ENCODE measurements at places on chromosomes 7 and 10.

DNA sequence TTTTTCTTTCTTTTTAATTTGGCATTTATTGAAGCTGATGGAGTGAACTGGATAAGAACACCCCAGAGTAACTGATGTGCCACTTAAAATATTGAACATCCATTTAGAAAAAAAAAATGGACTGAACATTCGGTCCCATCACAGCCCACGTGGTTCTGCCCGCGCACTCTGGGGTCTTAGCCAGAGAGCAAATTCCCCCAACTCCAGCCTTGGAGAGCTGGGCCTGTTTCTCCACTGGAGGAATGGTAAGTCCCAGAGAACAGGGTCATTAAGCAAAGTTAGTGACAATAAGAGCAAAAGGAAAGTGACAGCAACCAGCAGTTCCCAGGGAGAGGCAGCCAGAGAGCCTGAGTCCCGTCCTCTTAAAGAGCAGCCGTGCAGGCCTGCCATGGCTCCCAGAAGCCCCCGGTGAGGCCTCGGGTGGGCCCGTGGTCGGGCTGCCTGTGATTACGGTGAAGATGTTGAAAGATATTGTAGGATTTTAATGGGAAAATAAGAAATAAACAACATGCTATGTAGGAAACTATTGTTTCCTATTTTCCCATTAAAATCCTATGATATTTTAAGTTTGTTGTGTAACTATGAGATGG is 487.9 kb upstream of the MKI67 start:
- DNase-seq, result no peak

DNA sequence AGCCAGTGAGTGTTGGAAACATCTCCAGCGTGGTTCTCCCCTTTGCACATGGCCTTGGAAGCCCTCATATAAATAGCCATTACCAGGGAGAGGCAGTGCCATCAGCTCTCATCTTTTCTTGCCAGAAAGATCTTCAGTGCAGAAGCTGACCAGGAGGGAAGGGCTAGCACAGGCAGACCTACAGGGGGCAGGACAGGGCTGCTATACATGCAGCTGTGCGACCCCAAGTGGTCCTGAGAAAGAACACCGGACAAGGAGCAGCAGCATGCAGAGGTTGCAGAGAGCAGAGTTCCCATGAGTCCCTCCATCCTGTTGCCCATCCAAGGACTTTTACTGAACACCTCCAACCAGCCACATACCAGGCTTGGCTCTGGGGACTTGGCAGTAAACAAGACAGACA is 17.1 kb downstream of the GRID1 start:
- DNase-seq, result peak; percentile 78

GRCh38 chr7:74481458-74482196 is 27.9 kb downstream of the GTF2IRD1 start:
- no peak for DNase-seq

GRCh38 chr10:119602241-119603095 is 5.7 kb upstream of the TIAL1 start:
- DNase-seq, result peak; percentile 40

GRCh38 chr10:43343126-43343525 is 28.3 kb upstream of the FXYD4 start:
- DNase-seq, result no peak

DNA sequence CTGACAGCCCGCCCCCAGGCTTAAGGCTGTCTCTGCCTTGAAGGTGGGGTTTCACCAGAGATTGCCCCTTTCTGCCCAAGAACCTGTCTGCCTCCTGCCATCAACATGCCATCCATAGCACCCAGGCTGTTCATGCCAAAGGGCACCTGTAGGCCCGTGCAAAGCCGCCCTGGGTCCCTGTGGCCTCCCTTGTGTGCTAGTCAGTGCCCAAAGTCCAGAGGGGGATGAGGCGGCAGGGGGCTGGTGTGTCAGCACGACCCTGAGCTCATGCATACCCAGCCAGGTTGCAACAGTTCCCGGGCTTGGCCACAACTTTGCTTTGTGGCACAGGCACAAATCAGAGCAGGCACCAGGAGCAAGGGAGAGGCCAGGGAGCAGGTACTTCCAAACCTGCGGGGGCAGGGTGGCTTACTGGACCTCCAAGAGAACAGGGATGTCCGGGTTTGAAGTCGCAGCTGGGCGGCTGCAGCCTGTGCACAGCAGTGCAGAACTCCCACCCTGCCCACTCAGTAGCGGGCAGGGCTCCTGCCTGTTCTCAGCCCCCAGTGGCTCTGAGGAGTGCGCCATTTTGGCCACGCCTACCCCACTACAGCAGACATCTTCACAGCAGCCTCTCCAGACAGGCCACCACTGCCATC is 671.1 kb upstream of the GRM3 start:
- no peak for DNase-seq

DNA sequence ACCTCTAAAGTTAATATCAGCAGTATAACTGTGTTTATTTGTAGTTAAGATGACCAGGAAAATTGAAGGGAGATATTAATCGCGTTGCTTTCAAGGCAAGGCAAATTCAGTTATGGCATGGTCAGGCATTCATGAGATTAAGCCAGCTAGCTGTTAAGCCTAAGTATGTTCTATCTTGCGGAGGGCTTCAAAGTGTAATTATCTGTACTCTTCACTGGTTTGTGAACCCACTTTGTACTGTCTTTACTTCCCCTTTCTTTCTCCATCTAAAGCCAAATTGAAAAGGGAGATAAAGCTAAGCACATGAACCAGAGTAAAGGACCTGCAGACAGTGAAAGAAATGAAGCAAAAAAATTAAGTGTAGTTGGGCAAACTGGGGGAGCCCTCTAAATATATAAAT is 483.1 kb upstream of the NRP1 start:
- DNase-seq, result no peak

GRCh38 chr10:117551330-117552155 is 9.0 kb downstream of the EMX2 start:
- DNase-seq, result no peak

- DNase-seq, result no peak
These were observed 618.4 kb upstream of the NRP1 start for GRCh38 chr10:33952692-33953360.

DNA sequence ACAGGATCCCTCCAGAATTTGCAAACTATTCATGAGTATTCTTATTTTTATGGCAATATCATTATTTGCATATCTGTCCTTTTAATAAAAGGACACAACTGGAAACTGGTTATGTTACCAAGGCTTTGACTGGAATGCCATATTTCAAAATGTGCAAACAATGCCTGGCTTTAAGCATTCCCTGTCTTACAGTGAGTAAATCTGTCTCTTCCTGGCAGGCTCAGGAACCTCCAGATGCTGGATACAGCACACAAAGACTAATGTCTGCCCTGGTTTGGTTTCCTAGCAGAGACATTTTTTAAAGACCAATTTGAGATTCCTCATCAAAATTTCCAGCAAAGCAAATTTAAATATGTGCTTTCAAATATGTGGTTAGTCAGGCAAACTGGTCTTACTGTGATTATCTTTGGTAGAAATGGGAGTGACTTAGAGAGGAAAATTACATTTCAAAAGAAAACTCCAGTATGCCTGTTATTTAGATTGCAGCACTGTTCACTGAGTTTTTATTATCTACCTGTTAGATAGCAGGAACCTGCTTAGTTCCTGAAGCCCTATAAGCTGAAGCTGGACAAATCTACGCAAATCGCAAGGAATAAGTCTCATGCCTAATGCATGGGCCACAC is 31.3 kb downstream of the RNF216 start:
- DNase-seq, result no peak

DNA sequence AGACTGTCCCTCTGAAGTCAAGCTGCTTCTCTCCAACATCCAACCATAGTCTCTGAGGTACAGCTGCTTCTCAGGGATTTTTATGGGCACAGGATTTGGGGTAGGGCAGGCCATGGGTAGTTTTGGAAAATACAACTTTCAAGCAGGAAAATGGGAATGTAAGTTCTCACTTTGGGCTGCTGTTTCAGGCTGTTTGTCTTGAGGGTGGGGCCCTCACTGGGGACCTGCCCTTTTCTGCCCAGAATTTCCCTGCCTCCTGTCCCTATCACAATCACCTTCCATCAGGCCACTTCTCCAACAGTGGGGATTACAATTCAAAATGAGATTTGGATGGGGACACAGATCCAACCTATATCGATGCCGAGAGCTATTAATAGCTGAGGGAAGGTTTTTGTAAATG is 24.5 kb downstream of the SSMEM1 start:
- no peak for DNase-seq

- DNase-seq, result peak; percentile 14
These were observed 615 bp upstream of the CNTNAP2 start for GRCh38 chr7:146115851-146116520.

GRCh38 chr7:43674559-43675436 is 54.5 kb downstream of the COA1 start:
- DNase-seq, result no peak

DNA sequence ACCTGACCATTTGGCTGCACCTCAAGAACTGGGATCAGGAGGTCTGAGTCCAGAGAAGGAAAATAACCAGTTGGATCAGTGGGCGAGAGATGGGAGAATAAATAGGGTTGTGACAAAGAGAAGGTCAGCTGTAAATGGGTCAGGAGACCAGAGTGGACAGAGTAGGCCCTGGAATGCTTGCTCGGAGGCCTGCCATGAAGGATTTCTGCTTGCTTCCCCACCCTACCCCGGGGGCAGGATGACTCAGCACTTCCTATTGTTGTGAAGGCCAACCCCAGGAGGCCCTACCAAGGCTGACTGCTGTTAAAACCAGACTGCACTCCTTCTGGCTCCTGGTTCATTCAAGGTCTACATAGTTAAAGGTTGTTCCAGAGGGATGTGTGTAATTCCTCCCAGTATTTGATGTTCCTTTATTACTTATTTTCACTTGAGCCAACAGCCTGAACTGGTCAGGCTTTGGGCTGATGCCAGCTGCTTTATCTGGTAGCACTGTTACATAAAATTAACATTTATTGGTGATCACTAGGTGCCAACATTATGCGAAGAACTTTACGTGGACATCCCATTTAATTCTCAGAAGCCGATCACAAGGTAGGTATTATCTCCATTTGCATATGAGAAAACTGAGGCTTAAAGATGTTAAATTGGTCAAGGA is 27.3 kb upstream of the IFRD1 start:
- DNase-seq, result peak; percentile 57

- DNase-seq, result no peak
These were observed 88.0 kb downstream of the FOXP2 start for GRCh38 chr7:114502454-114503254.

DNA sequence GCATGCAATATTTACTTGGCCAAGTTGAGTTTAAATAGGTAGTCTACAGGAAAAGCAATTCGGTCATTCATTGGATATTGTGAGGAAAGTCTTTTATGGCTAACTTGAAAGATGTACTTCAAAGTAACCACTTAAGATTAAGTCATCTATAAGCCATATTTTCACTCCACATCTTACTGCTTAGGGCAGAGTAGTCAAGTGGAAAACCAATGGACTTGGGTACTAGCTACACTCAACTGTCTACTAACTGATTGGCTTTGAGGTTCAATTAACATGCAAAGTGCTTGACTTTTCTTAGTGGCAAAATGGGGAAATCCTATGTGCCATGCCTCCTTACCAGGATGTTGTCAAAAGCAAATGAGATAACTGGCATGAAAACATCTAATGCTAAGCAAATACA is 51.0 kb downstream of the CAV1 start:
- DNase-seq, result no peak

DNA sequence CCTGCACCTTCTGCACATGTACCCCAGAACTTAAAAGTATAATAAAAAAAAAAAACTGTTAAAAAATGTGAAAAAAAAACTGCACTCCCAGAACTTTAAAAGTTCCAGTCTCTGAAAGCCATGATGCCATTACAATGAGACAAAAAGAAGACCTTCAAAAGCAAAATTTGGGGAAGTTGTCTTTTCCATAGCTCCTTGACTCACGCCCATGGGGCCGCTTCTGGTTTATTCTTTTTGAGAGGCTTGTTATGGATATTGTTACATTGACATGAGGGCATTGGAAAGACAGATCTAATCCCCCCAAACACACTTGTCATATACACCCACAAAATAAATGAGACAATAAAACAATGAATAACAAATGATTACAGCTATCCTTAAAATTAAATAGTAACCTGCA is 798 bp downstream of the BLNK start:
- no peak for DNase-seq

GRCh38 chr10:118669020-118669791 is 73.8 kb upstream of the PRLHR start:
- DNase-seq, result no peak

- DNase-seq, result peak; percentile 59
These were observed 64.6 kb downstream of the GSAP start for GRCh38 chr7:77351539-77352004.

DNA sequence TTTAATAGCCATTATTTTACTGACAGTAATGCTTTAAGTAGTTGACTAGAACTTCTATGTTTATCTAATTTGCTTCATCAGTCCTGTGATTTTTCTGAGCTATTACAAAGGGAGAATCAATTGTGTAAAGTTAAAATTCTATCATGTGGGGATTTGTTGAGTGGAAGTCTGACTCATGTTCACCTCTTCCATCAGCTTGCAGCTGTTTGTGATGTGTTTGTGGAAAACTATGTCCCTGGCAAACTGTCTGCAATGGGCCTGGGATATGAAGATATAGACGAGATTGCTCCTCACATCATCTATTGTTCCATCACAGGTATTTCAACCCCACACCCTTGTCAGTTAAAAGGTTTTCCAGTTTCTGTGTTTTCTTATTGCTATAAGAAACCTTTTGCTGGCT is 59.9 kb downstream of the SUGCT start:
- DNase-seq, result no peak

DNA sequence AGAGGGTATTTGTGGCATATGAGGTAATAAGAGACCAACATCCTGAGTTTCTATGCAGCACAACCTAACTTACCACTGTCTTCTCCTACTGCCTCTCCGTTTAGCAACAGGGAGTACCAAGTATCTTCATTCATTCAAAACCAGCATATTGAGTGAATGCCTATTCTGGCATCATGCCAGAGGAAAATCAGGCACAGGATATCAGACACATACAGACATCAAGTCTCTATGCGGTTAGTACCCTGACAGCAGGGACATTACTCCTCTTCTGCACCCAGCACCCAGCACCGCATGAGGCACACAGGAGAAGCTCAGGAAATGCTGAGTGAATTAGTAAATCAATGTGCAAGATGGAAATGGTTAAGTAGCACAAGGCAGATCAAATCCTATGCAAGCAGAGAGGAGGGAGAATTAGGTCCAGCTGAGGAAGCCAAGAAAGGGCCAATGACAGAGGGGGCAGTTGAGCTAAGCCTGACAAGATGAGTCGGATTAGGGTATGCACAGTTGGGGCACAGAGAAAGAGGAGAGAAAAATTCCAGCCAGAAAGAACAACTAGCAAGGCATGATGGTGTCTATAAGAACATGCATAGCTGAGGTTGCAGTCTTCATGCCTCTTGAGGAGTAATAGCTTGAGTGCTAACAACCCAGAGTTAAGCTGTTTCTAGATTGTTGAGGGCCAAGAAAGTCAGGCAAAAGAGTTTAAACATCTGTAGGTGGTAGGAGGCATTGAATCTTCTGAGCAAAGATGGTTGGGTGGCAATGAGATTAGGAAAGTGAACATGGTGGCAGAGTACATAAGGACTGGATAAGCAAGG is 146.0 kb downstream of the PLXNA4 start:
- DNase-seq, result no peak

- DNase-seq, result peak; percentile 30
These were observed 99.9 kb upstream of the IKZF1 start for GRCh38 chr7:50204581-50204980.

- DNase-seq, result peak; percentile 94
These were observed 40.3 kb downstream of the FAM53B start for GRCh38 chr10:124703778-124704427.
